Head of caudate nucleus (tissue), 42 donors: ENCODE measurements at places on chromosomes 5 and 9.

- no peak for DNase-seq
Observed at GRCh38 chr5:115661101-115661500, 35.3 kb upstream of the TMED7 start.

DNA sequence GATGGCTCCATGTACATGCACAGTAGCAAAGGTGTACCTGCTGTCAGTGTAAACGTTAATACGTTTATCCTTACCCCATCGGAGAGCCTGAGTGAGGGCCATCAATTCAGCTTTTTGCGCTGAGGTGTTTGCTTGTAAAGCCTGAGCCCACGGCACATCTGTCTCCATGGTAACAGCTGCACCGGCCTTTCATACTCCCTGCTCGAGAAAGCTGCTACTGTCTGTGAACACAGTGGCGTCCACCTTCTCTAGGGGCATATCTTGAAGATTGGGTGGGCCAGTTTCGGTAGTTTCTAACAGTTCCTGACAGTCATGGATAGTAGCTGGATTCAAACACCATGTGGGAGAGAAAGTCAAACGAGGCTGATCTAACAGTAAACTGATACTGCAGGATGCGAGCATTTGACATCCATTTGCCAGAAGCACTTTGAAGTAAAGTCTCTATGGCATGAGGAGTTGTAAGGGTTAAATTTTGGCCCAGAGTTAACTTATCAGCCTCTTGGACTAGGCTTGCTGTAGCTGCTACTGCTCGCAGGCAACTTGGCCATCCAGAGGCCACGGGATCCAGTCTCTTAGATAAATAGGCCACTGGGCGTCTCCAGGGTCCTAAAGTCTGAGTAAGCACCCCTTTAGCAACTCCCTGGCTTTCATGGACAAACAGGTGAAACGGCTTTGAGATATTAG lies 21.0 kb upstream of the RHOBTB3 start:
- peak; percentile 70 for DNase-seq

GRCh38 chr9:88991066-88992034 lies at the start of gene S1PR3:
Gene S1PR3, plus strand, starts transcription at chr9:88991468. Its CDS starts 9,733 bp downstream, at chr9:89001201.
- DNase-seq, result no peak

- DNase-seq, result no peak
Observed at GRCh38 chr5:109571785-109572184, 117.9 kb upstream of the MAN2A1 start.

GRCh38 chr9:136711751-136712689 lies at the start of gene DIPK1B:
Gene DIPK1B, plus strand, starts transcription at chr9:136712572. Its CDS starts 94 bp downstream, at chr9:136712666.
- DNase-seq, result no peak

GRCh38 chr9:64128572-64128971 lies 1156.4 kb downstream of the FOXD4L5 start:
- no peak for DNase-seq

DNA sequence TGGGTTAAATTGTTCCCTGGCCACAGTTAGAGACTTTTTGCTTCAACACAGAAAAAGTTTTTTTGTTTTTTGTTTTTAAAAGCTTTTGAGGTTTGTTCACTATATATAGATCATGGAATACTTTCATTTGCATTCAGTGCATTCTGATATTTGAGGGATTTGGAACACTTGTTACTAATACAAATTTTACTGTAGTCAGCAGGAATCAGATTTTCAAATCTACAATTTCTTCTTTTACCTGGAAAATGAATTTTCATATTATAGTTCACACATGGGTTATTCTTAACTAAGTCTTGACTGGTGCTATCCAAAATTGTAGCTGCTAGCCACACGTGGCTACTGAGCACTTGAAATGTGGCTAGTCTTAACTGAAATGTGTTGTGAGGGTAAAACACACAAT lies 142.0 kb downstream of the RMI1 start:
- DNase-seq, result no peak

DNA sequence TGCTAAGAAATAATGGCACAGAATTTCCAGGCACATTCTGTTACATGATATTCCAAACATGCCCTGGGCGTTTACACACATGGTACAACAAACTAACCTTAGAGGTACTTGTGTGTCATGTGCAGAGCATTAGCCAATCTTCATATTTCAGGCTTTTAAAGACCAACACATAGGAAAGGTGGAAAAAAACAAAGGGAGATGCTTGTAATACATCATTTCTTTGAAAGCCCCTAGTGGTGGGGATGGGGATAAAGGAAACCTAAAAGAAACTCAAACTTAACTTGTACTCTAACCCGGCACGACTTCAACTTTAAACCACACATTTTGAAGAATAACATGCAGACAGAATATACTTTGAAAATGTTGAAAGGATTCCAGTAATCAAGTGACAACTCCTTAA lies 133.6 kb downstream of the PTPRD start:
- no peak for DNase-seq

DNA sequence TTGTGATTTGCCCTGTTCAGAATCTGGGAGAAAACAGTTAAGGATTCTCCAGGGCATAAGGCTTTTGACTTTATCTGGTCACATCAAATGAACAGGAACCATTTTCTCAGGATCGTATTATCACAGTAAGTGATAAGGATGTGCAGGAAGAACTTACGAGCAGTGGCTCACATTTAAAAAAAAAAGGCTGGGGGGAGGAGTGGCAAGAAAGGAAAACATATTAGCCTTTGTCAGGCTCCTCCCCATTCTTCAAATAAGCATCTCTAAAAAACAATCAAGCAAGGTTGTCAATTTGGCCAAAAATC lies 234.3 kb upstream of the TMEM161B start:
- DNase-seq, result no peak

GRCh38 chr9:2087500-2088313 lies 72.6 kb downstream of the SMARCA2 start:
- no peak for DNase-seq

- DNase-seq, result peak; percentile 87
Observed at GRCh38 chr5:10601246-10602030, 37.6 kb downstream of the ANKRD33B start.

- no peak for DNase-seq
Observed at GRCh38 chr5:4205398-4205797, 609.8 kb downstream of the IRX1 start.
